ENCODE measurements at places on chromosomes 12 and 14. TPM values are rescaled to one million over a fixed set of nuclear protein-coding genes. Genes with fewer than 3 reads are reported as not detected.
A peak's percentile ranks its signal among the peaks of the same experiment; 100 is the strongest.

SLC17A8 gene
- total RNA-seq = not detected

SCNN1A gene
- 202 TPM for total RNA-seq

BIN2 gene
- not detected for total RNA-seq

DNA sequence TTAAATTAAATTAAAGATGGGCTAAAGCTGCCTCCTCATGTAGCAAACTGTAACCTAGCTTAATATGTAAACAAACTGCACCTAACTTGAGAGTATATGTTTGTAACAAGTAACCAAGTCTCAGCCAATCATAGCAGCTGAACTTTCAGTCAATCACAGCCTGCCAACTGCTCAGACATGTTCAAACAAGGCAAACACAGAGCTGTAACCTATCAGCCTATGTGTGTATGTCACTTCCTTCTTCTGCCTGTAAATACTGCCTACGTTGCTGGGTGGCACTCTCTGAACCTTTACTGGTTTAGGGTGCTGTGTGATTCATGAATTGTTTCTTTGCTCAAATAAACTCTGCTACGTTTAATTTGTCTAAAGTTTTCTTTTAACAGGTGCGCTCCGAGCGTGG is 2.9 kb downstream of the SERPINA6 start:
- DNase-seq = peak; percentile 88

DNA sequence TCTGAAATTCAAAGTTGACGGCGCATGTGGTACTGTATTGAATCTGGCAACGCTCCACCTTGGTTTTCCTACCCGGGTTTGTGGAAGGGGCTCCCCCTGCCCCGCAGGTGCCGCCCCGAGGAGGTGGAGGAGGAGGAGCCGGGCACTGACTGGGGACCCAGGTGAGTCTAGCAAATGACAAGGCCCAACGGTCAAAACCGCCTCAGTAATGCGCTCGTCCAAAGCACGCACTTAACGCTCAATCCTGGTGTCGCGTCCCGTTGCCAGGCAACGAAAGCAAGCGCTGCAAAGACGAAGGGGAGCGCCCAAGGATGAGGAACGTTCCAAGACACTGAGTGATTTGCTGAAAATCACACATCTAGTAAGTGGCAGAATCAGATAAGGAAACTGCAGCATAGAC is 24.0 kb upstream of the CLEC4E start:
- DNase-seq = no peak

DNA sequence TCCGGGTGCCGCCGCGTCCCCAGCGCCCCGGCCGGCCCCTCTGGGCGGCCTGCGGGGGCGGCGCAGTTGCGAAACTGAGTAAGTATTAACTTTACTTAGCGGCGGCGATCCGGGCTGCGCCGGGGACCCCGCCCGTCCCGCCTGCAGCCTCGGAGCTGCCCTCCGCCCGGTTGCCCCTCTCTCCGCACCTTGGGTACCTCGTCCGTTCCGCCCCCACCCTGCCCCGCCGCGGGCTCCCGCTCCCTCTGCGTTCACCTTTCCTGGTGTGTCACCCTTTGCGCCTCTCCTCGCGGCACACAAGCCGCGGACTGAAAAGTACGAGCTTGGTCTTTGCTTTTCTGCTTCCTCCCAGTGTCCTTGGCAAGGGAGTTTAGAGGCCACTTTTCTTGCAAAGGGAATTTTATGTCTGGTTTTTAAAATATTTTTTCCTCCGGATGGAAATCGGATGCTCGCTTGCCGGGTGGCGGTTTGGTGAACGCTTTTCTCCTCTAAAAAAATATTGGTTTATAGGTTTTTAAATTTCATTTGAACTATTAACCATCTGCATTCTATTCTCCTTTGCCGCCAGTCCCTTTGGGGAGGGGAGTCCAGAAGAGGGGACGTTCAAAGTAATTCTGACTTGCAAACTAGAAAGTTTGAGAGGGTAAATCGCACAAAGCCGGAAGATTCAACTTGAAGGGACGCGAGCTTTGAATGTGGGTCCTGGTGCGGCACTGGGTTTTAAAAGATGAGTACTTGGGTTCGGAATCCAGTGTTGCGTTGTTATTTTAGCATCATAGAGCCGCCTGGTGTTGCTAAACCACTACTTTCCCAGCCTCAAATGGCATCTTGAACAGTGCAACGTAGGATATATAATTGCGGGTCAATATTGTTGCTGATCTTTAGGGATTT is 834 bp downstream of the RASSF8 start:
- peak; percentile 73 for DNase-seq

All from mammary epithelial cell (primary cell).